ENCODE measurements at places on chromosomes 3 and 15.

DNA sequence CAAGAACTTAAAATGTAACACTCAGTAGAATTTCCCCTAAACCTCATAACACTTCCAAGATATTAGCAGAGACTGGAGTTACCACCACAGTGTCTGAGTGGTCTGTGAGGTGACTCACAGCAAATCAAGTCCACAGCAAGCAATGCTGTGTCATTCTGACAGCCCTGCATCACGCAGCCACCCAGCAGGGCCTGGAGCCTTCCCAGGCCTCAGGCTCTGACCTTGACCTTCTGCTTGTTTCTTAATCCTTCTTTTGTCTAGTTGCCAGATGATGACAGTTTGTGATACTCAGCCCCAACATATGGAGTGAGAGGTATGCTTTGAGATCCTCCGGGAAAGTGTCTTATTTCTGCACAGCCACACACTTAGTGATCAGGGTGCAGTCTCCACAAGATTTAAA lies 82.5 kb downstream of the TOP2B start:
- no peak for DNase-seq

DNA sequence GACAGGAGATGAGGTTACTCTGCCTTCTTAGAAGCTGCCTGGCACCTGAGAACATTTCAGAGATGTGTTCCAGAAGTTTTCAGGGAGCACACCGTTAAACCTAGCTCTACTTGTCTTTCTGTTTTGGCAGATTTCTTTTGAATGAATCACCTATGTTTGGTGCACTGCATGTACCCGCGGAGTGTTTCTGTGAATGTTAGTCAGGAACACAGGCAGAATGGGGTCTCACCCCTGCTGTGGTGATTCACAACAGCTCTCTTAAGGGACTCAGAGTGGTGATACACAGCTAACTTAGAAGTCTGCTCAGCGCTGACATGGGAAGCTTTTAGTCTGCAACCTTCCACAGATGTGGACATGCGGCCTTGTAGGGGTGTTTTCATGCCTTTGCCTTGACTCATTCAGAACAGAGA lies 24.0 kb downstream of the TSEN2 start:
- no peak for DNase-seq

DNA sequence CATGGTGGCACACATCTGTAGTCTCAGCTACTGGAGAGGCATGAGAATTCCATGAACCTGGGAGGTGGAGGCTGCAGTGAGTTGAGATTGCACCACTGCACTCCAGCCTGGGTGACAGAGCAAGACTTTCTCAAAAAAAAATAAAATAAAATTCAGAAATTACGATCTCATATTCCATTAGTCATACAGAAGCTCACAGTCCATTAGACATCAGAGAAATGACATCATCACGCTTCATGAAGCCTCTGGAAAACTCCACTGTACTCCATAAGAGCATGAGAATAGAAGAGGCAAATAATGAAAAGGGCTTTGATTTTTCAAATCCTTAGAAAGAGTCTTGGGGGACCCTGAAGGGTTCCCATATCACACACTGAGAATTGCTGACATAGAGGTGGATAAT lies 145.0 kb upstream of the MITF start:
- DNase-seq = no peak

DNA sequence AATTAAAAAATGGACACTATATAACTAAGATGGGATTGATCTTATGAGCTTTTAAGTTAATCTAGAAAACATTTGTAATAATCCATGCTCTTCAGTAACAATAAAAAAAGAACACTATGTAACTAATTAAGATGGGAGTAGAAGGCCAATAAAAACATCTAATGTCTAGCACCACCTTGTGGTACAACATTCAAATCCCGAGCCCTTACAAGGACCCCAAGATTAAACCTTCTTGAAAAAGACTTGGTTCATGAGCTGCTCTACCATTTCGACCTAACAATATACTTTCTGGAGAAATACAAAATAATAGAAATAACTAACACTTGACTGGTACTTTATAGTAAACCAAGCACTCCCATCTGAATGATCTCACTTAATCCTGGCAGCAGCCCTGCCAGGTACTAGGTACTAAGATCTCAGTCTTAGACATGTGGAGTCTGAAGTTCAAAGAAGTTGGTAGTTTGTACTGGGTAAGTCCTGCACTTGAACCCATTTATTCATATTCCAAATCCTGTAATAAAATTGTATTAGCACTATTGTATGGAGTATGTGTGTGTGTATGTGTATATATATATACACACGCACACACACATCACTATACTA lies 21.8 kb downstream of the METTL6 start:
- DNase-seq = no peak

- DNase-seq = no peak
Measured at GRCh38 chr3:177510693-177511216, 313.5 kb upstream of the TBL1XR1 start.

DNA sequence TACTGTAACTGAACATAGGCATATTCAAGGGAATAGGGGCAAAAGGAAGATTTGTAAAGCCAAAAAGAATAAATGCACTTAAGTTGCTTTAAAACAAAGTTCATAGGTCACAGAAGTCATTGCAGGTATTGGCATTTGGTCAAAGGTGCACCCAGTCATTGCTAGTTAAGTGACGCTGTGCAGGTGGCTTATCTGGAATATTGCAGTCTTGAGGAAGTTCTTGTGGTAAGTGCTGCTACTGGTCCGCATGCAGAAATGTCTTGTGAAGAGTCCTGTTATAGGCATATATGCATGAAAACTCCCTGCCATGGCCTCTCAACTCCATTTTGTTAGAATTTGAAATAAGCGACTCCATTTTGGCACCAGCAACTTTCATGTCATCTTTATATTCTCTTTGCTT lies 293.1 kb downstream of the GBE1 start:
- no peak for DNase-seq

DNA sequence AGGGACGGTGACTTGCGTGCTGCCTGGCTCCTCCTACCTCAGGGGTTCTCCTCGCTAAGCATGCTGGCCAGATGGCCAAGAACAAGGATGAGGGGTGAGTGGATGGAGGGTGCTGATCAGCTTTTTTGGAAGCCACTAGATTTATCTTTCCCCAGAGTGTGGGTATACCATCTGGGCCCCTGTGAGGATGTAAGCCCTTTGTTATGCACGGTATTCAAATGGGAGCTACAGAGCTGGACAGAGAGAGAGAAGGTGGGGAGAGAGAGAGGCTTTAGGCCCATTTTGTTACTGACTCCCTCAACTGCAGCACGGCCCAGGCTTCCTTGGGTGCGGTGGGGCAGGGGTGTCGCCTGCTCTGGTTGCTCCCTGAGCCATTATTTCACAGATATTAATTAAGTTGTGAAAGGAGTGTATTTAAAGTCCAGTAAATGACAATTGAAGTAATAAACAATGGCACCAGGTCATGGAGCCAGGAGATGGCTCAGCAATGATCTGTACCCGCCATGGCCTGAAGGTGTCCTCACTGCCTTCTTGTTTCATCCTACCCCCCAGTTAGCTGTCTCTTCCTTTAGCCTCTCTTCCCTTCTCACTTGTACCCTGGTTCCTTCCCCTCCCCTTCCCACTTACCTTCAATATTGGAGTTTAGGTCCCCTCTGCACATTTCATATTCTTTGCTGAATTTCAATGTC lies 158.0 kb downstream of the CLSTN2 start:
- DNase-seq = no peak

DNA sequence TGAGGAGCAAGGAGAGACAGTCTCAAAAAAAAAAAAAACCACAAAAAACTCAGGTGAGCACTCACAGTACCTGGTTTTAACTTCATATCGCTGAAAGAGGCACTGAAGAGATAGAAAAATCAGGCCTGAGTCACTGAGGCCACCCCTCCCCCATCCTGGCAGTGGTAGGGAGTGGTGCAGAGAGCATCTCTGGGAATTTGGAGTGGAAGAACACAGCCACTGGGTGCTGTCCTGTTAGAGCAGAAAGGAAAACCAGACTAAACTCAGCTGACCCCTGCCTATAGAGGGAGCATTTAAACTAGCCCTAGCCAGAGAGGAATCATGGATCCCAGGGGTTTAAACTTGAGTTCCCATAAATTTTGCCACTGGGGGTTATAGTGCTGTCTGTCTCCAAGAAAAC lies 22.2 kb upstream of the DNAJC13 start:
- no peak for DNase-seq

Measured in stimulated activated naive CD8-positive, alpha-beta T cell treated with anti-CD3 and anti-CD28 coated beads, Interleukin-15, amount 100 ng/mL, for 72 hours (primary cell).